NCI-H510A (cell line): ENCODE measurements at places on chromosomes 2 and 18.

DNA sequence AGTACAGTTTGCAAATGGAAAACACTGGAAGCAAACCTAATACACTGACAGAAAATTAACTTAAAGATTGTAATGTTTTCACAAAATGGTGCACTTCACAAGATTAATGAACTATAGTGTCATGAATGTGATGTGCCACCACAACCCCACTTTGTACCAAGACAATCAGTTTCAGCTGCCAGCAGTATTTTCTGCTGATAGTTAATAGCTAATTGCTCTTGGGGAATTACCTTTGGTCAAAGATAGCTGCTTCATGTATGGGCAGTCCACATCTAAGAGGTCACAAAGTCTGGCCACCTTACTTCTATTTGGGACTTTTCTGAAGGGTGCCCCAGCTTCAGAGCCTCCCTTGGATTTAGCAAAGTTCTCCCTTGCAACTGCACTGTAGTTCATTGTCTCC is 254.0 kb downstream of the CALCRL start:
- no peak for DNase-seq

GRCh38 chr18:392928-393573 is 107.5 kb downstream of the COLEC12 start:
- DNase-seq, result no peak

DNA sequence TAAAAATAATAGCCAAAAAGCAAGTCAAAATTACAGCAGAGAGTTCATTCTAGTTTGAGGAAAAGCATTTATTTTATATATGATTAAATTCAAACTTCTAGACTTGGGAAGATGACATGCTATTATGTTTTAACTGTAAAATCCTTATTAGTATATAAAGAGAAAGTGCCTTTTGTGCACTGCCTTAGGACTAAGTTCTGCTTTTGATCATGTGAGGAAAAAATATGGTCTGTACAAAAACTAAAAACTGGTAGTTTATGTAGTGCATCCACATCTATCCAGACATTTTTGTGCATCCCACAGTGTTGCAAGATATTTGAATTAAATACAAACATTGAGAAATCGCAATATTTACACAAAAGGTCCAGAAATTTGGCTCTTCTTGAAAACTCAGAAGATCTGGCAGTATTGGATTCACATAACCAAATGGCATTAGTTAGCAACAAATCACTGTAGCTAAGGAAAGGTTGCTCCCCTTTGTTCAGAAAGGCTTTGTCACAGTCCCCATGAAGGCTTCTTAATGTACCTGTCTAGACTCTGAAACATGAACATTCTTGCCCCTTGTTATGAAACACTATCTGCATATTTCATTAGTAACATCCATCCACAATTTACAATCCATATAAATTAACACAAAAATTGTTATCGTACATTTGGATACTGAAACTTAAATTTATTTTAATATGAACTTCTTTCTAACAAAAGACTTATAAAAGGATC is 2.2 kb downstream of the MMADHC start:
- DNase-seq, result no peak

- no peak for DNase-seq
These were observed 17.3 kb upstream of the GTF2A1L start for GRCh38 chr2:48600204-48600813.

DNA sequence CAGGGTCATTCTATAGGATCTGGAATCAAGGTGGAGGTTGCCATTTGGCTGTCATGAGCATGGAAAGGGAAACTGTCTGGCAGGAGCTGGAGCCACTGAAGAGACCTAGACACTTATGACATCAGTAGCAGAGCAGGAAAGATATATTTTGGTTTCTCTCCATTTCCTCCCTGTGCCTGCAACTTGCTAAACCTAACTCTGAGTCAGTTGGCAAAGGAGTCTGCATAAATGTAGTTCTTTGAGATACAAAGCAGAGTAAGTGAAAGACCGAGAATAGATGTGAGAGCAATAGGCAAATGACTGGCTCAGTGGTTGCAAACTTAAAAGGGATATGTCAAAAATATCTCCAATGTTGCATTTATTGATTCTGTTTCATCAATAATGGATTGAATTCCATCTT is 757.7 kb downstream of the KCNJ3 start:
- no peak for DNase-seq

DNA sequence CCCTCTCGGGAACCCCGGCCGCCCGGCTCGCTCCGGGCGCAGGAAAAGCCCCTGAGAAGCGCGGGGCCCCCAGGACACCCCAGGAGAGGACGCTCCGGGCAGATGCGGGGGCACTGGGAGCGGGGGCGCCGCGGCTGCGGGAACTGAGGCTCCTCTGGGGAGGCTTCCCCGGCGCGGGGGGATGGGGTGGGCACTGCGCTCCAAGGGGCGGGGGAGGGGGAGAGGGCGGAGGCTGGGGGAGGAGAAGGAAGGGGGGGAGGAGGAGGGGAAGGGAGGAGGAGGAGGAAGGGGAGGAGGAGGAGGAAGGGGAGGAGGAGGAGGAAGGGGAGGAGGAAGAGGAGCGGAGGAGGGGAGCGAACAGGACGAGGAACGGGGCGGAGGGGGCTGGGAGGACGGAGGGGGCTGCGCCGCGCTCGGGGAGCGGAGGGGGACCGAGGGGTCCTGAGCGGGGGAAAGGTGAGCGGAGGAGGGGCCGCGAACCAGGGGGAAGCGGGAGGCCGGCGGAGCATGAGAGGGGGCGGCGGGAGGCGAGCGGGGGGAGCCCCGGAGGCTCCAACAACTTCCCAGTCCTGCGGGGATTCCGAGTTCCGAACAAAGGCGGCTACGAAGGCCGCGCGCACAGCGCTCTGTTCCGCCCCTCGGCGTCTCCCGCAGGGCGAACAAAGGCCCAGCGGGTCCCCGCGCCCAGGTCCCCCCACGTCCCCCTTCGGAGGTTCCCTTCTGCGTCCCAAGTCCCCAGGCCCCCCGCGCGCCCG is 742 bp downstream of the PXDN start:
- no peak for DNase-seq

GRCh38 chr2:128584296-128584890 is 265.7 kb upstream of the HS6ST1 start:
- DNase-seq, result no peak

DNA sequence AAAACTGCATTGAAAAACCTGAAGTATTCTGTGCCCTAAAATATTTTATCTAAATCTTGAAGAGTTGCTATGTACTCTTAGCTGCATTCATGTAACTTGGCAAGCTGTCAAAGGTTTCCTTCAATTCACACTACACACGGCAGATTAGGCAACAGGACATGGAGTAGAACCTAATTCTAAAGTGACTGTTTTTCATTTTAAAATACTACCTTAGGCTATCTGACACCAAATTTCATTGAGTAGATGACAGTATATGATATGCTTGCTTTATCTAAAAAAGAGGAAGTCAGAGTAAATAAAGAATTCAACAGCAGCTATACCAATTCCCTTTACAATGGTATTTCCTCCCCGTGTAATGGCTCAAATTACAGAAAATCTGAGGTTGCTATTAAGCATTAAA is 45.4 kb downstream of the EXOC6B start:
- DNase-seq, result no peak

DNA sequence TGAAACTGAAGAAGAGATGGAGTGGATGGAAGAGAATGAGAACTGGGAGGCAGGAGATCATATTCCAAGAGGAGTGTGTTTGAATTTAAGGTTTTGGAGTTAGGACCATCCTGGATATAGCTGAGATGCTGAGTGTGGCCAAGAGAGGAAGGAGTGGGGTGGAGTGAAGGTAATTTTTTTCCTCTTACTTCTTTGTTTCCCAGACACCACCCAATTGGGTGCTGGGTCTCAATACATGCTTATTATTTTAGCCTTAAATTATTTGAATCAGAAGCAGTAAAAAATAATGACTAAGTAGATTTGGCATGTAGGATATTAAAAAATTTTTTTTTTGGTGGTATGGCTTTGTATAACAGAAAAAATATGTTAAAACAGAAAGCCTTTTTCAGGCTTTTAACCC is 39.3 kb downstream of the PMAIP1 start:
- no peak for DNase-seq

DNA sequence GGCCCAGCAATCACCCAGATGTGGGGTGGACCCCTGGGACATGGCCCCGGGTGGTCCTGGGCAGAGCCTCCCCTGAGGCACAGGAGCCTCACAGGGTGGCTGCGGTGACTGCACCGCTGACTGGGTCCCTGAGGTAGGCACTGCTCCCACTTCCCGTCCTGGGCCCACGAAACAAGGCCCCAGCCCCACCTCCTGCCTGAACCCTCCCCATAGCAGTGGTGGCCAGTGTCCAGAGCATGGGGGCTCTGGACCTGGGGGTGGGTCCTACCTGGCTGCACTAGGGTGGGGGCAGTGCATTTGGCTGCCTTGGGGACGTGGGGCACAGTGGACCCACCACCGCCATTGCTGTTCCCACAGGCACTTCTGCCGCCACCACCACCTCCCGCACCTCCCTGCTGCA is 39.4 kb downstream of the TDRD15 start:
- no peak for DNase-seq

DNA sequence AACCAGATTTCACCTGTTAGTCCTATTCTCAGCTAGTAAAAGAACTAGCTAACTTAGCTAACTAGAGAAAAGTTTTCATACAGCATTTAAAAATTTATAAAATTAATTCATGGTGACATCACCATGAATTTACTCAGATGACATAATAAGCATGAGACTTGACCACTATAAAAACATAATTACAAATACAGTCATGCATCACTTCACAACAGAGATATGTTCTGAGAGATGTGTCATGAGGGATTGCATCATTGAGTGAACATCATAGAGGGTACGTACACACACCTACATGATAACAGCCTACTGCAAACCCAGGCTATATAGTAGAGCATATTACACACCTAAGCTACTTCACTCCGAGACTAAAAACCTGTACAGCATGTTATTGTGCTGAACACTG is 481.3 kb upstream of the CHAC2 start:
- no peak for DNase-seq

DNA sequence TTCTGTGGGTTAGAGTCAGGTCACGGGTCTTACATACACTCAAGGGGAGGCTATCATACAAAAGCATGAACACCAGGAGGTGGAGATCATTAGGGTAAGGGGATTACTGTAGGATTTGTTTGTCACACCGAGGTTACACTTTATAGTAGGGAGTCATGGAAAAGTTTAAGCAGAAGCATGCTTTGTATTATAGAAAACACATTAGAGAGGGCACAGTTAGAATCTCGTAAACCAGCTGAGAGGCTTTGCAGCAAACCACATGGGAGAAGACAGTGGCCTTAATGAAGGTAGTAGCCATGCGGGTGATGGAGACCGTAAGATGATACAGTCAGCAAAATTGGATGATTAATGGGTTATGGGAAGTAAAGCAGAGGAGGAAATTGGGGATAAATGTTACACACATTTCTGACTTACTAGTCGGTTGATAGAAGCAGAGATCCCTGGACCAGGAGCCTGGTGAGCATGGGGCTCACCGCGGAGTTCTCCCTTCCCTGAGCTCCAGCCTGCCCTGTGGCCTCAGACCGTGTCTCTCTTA is 75.6 kb downstream of the MAPRE2 start:
- DNase-seq, result no peak

GRCh38 chr2:86396291-86396785 is 44.8 kb upstream of the KDM3A start:
- DNase-seq, result no peak

DNA sequence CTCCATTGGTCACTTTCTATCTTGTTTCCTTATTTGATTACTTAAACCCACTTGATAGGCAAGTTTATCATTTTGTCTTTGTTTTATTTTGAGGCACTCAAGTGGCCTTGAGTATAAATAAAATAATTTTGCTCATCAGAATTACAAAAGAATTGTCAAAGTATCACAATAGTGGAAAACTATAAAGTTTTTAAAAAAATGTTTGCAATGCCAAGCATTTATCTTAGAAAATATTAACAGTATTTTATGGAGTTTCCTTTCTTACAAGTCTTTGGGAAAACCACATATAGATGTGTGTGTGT is 14.7 kb downstream of the PMS1 start:
- no peak for DNase-seq

- DNase-seq, result no peak
These were observed 109.7 kb downstream of the METTL8 start for GRCh38 chr2:171323971-171324528.

DNA sequence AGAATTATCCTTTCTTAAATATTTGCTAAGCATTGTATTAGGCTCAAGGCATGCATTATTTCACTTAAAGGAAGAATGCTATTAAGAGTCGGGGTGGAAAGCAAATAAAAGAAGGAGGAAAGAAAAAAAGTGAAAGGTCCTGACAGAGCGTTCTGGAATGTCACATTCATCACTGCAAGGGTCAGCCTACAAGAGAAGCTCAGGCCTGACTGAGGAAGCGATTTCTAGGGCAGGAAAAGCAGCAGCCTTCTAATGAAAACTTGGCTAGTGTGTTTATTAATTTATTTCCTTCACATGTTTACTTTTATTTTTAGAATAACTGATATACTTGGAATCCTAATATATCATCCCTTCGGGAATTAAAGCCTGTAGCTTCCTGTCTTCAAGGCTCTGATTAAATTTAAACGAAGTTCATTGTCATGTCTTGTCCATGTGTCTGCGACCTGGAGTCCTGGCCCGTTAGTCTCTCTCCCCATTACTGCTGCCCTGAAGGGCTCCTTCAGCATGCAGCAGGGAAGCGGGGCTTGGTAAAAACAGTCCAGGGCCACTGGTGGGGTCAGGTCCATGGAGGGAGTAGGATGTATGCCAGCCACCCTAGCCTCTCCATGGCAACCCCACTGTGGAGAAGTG is 119.2 kb upstream of the CCDC68 start:
- no peak for DNase-seq

- no peak for DNase-seq
These were observed 18.5 kb upstream of the IGFBP5 start for GRCh38 chr2:216713691-216714336.

DNA sequence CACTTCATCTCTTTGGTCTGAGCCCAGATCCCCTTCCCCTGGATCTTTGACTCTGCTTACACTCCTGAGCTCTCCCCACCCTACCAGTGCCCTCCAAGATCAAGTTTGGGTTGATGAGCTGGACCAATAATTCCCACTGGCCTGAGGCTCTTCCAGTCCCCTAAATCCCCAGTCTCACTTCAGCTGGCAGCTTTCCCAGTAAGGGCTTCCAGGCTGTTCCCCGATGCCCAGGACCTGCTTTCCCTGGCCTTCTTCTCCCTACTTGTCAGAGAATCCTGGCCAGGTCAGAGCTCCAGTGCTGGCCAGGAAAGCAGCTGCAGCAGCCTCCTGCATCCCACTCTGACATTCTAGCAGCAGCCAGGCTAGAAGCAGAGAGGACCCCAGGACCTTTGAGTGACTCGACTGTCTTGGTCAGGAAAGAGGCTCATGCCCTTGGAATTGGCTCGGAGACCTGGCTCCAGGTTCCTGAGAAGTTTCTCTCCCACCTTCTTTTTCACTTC is 3.5 kb downstream of the WNT6 start:
- no peak for DNase-seq

- no peak for DNase-seq
These were observed 12.2 kb upstream of the ZAP70 start for GRCh38 chr2:97701186-97701585.

- no peak for DNase-seq
These were observed 1371.2 kb downstream of the LRP1B start for GRCh38 chr2:140759426-140760156.

- DNase-seq, result no peak
These were observed 46.3 kb upstream of the SEMA4C start for GRCh38 chr2:96916156-96916630.
